ENCODE measurements at places on chromosomes 12 and 14.

GRCh38 chr12:77924703-77925102, 94.0 kb downstream of the NAV3 start:
- DNase-seq = no peak

- no peak for DNase-seq
These were observed 186.1 kb downstream of the PLCZ1 start for GRCh38 chr12:18551701-18552100.

DNA sequence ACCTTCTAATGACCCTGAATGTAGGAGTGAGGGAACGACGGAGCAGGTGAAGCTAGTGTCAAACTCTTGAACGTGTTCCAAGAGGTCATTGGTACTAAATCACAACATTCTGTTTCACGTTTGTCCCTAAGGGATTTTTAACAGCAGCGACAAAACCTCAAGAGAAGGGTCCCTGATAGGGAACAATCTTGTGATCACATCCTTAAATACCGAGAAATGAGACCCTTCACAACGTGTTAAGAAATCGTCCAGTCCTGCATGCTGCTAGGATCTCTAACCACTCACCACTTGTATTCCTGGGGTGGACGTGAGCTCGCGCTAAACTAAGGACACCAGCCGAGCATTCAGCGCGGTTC, 134.1 kb upstream of the KRAS start:
- DNase-seq = no peak

- no peak for DNase-seq
These were observed 108.9 kb downstream of the SLC6A15 start for GRCh38 chr12:84803661-84804060.

DNA sequence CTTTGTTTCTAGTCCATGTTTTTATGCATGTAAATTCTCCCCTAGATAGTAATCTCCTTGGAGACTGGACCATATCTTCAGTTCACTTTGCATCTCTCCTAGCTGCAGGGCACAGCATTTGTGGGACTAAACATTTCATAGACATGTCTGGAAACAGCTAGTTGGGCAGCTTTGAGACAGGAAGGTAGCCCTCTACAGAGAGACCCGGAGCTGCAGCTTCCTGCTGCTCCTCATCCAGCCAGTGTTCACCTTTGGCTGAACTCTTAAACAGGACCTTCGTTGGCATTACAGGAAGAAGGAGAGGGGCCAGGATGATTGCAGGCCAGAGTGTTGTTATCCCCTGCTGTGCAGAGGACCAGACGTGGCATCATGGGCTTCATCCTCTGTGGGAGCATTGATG, 52.9 kb downstream of the GNS start:
- DNase-seq = no peak

Measured in esophagus muscularis mucosa (tissue), 4 donors.